Activated CD8-positive, alpha-beta memory T cell treated with anti-CD3 and anti-CD28 coated beads for 1 hour (primary cell): ENCODE measurements at places on chromosomes 3 and 15.

DNA sequence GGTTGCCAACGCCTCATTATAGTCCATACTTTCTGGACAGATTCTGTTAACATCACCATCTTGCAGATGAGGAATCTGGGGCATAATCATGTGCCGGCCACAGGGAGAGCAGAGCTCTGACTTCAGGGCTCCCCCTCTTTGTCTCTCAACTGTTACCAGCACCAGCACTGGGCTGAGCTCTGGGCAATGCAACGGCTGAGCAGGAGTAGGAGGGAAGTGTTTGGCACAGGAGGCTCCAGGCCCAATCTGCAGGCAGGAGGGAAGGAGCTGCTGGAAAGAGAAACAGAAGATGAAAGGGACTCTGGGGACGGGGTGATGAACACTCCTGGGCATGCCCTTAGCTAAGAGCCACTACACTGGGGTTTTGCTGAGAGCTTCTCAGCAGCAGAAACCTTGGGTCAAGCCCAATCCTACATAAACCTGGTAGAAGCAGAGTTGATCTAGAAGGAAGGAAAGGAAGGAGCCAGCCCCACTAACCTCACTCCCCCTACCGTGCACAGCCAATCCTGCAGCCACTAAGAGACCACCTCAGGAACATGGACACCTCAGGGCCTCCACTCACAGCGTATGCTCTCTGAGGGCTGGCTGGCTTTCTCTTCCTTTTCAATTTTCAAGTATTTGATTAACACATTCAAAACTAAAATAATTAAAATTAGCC is 73.1 kb upstream of the SPATA12 start:
- no peak for DNase-seq

- DNase-seq = no peak
These were observed 22.8 kb upstream of the OSTN start for GRCh38 chr3:191176038-191176785.

GRCh38 chr15:91263632-91264531 is 163.8 kb downstream of the SV2B start:
- no peak for DNase-seq

DNA sequence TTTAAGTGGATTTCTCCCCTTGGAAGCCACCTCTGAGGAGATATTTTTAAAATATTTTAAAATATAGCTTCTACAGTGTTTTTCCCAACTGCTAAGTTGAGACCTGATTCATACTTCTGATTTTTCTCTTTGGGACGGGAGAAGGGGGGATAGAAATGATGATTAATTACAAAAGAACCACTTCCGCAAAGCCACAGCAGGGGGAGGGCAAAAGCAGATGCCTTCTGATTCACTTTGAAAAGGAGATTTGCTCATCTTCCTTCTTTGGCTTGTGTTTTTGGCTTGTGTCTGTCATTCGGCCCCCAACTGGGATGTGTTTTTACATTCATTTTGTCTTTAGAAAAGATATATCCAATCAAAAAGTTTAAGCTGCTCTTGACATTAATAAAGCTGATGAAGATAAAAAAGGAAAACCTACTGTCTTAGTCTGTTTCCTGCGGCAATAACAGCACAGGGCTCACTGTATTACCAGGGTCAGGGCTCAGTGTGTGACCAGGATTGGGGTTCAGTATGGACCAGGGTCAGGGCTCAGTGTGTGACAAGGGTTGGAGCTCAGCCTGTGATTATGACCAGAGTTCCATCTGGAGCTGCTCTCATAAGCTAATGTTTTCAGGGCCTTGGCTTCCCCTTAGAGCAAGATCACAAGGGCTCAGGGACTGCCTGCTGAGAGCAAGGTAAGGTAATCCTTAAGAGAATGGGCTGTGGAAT is 223.2 kb downstream of the MTHFS start:
- DNase-seq = no peak

GRCh38 chr3:175672119-175672689 is 813.1 kb downstream of the NAALADL2 start:
- no peak for DNase-seq

GRCh38 chr3:98705212-98705611 is 57.9 kb upstream of the ST3GAL6 start:
- no peak for DNase-seq

GRCh38 chr15:43541785-43542184 is 24.4 kb downstream of the MAP1A start:
- DNase-seq = no peak

DNA sequence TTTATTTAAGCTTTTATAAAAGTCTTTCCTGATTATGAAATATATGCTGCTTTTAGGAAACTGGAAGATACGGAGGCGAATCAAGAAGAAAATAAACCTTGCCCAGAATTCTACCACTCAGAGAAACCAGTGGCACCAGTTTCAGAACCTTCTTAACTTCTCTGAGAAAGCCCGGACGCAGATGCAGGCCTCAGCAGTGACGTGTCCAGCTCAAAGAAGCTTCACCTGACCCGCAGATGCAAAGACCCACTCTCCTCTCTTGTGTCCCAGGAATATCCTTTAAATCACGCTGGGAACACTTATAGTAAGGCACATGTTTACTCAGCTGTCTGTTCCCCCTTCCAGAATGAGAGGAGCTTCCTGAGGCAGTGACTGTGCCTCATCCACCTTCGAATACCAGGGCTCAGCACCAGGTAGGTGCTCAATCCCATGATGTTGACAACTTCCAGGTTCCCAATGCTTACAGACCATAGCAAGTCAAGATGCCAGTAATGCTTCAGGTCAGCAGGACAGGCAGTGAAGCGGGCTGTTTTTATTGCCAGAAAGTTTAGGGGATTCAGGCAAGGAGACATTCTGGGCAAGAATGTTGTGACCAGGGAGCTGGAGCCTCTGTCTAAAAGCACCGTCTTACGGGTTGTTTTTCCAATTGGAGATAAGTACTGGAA is 39.9 kb upstream of the LDHAL6B start:
- DNase-seq = no peak

GRCh38 chr15:52440414-52440813 is 88.3 kb downstream of the MYO5A start:
- no peak for DNase-seq

DNA sequence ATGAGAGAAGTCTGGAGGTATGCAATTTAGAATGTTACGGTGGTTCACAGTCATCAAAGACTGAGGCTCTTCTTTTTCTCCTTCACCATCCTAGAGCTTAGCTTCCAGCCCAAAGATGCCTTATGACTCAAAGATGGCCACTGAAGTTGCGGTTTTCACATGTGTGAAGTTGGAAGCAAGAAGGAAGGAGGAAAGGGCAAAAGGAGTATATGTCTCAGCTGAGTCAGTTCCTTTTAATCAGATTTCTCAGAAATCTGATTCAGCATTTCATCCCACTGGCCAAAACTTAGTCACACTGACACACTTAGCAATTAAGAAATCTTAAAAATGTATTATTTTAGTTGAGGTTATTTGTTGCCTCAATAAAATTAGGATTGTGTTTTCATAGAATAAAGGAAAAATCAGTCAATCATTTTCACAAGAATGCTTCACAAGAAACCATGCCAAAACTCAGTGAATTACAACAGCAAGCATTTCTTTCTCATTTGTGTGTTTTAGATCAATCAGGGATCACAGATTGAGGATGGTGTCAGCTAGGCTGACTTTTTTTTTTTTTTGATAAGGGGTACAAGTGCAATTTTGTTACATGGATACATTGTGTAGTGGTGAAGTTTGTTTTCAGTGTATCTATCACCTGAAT is 211.1 kb upstream of the GADL1 start:
- no peak for DNase-seq

- no peak for DNase-seq
These were observed 499.0 kb upstream of the UBE2E2 start for GRCh38 chr3:22704166-22704565.

DNA sequence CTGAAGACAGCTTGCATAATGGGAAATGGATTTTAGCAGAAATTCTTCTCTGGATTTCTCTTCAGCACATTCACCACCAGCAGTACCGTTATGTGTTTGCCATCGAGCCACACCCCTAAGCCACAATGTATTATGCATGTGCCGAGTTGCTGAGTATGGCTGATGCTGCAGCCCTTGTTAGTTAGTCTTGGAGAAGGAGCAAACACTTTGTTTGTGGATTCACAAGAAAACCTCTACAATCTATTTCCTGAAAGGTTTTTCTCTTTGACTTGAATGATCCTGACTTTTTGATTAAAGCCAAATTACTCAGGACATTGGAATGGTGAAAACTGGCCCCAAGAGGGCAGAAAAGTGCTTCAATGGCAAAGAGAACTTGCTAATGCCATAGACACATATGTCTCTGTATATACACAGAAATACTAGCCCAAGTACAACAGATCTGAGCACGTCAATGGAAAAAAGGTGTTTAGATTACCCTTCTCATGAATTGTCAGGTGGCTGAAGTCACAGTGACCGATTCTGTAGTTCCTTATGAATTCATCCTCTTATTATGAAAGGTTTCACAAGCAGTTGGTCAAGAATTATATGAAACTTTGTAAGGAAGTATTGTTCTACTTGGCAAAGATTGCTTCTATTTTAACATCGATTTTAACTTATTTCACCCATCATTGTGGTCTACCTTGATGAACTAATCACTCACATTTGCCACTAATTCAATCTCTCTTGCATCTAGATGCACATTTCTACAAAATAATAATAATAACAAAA is 103.0 kb downstream of the P3H2 start:
- DNase-seq = no peak

DNA sequence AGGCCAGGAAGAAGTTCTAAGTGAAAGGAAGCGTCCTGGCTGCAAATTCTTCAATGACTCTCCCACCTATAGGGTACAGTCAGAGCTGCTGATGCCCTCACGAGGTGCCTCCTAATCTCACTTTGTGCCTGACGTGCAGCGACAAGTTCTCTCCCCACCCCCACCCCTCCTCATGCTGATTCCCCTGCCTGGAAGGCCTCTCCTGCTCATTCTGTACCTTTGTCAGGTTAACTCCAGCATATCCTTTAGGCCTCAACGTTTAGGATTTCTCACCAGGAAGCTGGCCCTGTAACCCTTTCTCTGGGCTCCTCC is 25.0 kb downstream of the SLC12A8 start:
- no peak for DNase-seq

GRCh38 chr15:31393444-31394091 is 66.9 kb downstream of the KLF13 start:
- DNase-seq = no peak

- DNase-seq = no peak
These were observed 88.7 kb downstream of the PLXNA1 start for GRCh38 chr3:127071597-127072001.

- no peak for DNase-seq
These were observed 74.6 kb downstream of the CNTN3 start for GRCh38 chr3:74539876-74540275.

- DNase-seq = no peak
These were observed 243.8 kb downstream of the SOX2 start for GRCh38 chr3:181955566-181955965.

DNA sequence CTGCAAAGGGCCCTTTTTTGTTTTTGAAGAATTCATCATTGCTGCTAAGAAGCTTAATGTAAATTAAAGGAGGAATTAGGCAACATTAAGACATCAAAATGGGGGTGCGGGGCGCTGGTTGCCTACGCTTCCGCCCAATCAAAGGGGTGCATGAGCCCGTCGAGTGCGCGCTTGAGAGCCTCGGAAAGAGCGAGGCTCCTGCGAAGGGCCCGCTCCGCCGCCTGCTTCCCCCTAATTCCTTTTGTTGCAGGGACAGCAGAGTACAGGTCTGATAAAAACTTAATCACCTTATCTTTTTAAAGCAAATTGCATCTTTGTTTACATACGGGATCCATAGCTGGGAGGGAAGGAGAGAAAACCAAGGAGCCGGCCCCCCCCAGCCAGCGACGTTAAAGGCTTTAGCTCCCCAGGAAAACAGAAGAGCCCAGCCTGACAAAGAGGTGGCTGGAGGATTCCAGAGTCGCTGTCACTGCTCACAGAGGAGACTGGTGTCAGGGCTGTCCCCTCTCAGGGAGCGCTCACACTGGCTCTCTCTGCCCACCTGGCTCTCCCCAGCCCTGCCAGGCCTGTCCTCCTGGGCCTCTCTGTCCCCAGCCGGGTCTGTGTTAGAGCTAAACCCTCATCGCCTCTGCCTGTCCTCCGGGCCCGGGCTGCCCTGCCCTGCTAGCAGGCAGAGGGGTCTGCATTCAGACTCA is 67.3 kb downstream of the DNAJB8 start:
- DNase-seq = no peak

- no peak for DNase-seq
These were observed 85.6 kb upstream of the GAP43 start for GRCh38 chr3:115537669-115538068.

- peak; percentile 47 for DNase-seq
These were observed at the start of gene IRAK2 for GRCh38 chr3:10164546-10165393. TSS of gene IRAK2 (plus strand) at chr3:10164919. CDS start at chr3:10164955, 36 bp downstream.

GRCh38 chr15:40398413-40398873 is 7.2 kb upstream of the IVD start:
- no peak for DNase-seq

DNA sequence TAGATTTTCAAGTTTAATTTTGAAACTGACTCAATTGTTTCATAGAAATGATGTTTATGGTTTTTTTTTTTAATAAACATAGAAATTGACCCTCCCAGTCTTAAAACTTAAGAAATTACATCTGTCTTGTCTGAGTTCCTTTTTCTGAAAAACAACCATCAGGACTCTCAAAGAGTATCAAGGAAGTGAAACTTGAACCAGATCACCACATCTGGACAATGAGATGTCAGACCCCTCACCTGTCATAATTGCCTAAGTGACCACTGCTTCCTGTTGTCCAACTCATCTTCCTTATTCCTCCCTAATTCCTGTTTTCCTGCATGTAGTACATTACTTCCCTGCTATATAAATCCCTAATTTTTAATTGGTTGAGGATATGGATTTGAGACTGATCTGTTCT is 441.5 kb upstream of the ARHGEF26 start:
- no peak for DNase-seq
